ENCODE measurements at places on chromosomes 2 and 18.

GRCh38 chr2:174597345-174598047 lies at the start of gene WIPF1:
Gene WIPF1 (minus strand): TSS chr2:174597804. CDS start chr2:174585573, 12,231 bp downstream.
- DNase-seq, result peak; percentile 9

- no peak for DNase-seq
These were observed 52.1 kb upstream of the CTIF start for GRCh38 chr18:48486754-48487153.

GRCh38 chr18:56124186-56124585 lies 514.2 kb downstream of the TXNL1 start:
- DNase-seq, result no peak

DNA sequence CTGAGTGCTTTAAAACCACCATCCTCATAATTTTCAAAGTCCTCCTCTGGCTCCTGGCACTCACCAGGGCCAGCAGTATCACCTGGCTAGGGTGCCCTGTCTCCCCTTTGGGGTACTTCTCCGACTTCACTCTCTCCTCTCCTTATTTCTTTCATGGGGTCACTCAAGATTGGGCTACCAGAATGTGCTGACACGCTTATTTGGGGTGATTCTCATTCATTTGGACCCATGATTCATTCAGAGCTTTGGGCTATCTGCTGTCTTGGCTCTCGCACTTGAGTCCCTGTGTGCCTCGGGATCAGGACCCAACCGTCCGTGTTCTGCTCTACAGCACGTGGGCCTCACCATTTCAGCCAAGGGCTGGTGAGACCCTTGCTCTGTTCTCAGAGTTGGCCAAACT lies 70.1 kb upstream of the NEDD4L start:
- DNase-seq, result no peak

DNA sequence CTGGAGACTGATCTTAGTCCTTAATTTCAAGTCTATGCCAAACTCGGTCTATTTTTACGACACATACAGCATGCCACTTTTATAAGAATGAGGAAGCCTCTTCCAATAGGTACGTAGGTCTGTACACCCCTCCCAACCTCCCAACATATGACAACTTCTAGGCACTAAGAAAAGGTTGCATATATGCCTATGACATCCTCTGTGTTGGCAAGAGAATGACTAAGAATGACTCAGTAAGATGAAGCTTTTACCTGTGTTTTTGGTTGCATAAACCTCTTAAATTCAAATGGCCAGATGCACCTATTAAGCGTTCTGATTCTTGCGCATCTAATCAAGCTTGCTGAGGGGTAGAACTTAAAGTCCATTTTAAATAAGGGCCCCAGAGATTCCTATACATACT lies 586.4 kb upstream of the ZEB2 start:
- no peak for DNase-seq

DNA sequence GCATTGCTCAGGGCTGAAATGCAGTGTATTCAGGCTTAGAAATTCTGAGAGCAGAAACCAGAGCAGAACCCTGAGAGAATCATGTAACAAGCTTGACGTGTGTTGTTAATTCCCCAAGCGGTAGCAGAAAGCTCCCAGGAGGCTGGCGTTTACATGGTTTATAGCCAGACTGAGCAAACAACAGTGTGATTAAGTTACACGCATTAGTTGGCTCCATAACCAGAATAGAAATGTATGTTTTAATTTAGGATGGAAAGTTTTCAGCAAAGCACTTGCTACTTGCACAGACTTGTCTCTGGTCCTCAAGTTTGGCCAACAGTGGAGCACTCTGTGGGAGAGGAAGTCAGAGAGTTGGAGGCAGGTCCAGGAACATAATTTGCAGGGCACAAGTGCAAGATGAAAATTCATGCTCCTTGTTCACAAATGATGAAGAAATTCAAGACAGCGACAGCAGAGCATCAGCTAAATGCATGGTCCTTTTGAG lies 69.3 kb downstream of the MAPK4 start:
- DNase-seq, result no peak

GRCh38 chr2:16296331-16297250 lies 356.2 kb downstream of the MYCN start:
- DNase-seq, result no peak

- no peak for DNase-seq
These were observed 37.8 kb downstream of the GCG start for GRCh38 chr2:162114271-162114670.

- no peak for DNase-seq
These were observed 53.3 kb upstream of the TUBA3E start for GRCh38 chr2:130251535-130251872.

- no peak for DNase-seq
These were observed 74.1 kb upstream of the GLI2 start for GRCh38 chr2:120661551-120661950.

- peak; percentile 47 for DNase-seq
These were observed 4.0 kb downstream of the NT5DC4 start for GRCh38 chr2:112724591-112725525.

DNA sequence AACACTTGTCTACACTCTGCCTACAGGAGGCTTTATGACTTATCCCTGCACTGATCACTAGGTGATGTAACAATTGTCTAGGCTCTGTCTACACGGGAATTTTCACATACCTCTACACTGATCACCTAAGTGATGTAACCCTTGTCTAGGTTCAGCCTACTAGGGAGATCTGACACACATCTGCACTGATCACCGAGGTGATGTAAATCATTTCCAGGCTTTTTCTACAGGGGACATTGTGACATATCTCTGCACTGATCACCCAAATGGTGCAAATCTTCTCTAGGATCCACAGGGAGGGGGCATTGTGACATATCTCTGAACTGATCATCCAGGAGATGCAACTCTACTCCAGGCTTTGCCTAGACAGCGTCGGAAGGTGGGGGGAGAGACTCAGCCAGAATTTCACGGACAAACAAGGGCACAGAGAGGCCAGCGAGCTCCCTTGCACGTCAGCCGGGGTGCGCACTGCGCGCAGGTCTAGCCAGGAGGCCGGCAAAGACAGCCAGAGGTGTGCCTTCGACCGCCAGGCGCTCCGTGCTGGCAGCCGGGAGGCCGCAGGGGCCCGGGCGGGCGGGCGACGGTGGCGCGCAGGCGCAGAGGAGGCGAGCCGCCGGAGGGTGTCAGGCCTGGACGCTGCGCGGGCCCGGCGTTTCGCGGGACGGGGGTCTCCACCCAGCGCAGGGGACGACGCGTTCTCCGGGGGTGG lies 46.9 kb upstream of the USP14 start:
- DNase-seq, result peak; percentile 70

DNA sequence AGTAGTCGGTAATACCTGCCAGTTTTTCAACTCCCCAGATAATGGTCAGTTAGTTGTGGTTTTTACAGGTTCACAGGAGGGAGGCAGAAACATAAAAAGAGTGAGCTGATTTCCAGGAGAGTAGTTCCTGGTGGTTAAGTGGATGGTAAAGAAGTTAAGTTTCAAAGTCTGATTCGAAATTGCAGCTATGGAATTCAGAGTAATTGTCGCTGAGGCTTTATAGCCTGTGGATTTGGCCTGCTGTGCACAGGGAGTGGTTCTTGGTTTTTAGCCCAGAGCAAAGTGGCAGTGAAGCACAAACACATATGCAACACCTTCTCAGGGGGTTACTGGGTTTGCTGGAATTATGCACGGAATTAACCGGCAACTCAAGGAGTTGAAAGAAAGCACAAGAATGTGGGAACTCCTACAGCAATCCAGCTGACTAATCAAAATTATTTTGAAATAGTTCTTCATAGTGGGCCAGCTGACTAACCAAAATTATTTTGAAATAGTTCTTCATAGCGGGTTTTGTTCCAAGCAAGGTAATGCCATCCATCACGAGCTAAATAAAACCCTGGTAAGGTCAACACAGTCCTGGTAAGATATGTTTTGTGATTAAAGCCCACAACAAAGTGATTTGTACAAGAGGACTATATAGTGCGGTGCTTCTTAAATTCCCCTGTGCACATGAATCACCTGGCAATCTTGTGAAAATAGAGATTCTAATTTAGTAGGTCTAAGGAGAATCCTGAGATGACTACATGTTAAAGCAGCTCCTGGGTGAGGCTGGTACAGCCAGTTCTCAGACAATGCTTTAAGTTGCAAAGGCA lies 94.4 kb downstream of the SGPP2 start:
- peak; percentile 64 for DNase-seq

Data from SW480 (cell line).